ENCODE measurements at places on chromosomes 12 and 14.

DNA sequence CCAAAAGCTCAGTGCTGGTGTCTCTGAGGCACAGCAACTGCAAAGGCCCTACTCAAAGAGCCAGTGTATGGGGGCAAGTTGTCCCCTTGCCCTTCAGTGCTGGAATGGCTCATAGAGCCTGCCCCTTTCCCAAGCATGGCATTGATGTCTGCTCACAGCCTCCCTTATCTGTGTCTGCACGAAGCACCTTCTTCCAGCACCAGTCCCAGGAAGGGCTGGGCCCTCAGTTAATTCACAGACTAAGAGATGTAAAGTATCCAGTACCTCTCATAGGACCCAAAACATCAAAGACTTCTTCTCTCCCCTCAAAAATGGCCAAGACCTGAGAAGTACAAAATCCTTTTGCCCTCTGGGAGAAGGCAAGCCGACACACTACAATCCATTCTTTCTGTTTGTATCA is 1.6 kb upstream of the CMAS start:
- no peak for DNase-seq

GRCh38 chr12:31658471-31659086 is 909 bp upstream of the ETFBKMT start:
- DNase-seq: no peak

DNA sequence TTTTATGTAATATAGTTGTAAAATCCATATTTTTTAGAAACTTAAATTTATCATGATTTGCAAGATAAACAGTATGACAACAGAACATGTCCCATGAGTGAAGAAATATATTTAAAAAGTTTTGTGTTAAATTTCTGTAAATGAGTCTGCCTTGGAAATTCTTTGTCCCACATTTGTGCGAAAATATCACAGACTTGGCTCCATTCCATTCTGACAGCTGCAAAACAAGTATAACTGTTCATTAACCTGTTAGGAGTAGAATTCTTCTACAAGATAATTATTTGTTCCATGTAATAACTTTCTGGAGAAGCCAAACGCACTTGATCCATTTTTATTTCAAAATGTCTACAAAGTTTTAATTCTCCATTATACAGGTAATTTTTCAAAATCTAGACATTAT is 37.9 kb downstream of the MDM1 start:
- DNase-seq: no peak

GRCh38 chr12:80798281-80798680 is 81.6 kb downstream of the MYF5 start:
- DNase-seq: no peak

- DNase-seq: no peak
These were observed 1.9 kb upstream of the RAB35 start for GRCh38 chr12:120118321-120119061.

DNA sequence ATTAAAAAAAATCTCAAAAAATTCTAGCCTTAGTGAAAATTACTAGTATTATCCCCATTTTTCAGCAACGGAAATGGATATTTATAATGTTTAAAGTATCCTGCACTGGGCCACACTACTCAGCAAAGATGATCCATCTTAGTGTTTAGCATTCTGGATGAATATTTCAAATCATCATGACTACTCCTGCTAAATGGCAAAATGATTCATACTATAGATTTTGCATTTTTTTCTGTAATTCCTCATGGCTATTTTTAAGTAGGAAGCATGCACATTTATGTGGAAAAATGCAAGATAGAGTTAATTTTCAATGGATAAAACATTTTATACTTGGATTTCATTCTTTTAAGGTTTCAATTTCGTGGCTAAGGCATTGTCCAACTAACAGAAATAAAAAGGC is 59.6 kb downstream of the LRFN5 start:
- DNase-seq: no peak

- DNase-seq: no peak
These were observed 48.1 kb upstream of the OTX2 start for GRCh38 chr14:56858422-56858821.

- no peak for DNase-seq
These were observed 373.6 kb downstream of the GLT1D1 start for GRCh38 chr12:129226851-129227250.

DNA sequence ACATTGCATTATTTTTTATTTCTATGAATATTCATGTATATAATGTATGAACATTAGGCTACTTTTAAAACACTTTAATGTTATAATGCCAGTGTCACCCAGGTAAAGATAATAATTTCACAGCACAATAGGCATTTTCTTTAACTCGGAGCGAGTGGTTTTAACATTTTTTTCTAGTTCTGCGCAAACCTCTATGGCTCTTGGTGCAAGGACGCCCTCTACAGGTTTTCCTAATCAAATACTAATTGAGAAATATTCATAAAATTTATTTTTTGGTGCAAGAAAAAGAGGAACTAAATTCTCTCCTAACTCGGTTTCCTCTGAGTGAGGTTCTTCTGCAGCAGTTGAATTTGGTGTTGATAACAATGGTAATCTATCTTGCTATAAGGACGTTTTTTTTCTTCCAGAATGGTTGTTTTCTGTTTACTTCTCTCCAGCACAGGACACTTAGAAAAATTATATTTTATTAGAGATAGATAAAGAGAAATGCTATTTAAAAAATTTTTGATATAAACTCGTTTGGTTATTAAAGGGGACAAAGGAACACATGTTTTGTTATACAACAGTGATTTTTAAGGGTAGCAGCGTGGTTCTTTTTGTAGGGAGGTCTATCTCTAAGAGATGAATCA is 2.4 kb upstream of the WIF1 start:
- no peak for DNase-seq

Measured in nucleus accumbens (tissue), 56 donors.